ENCODE measurements at places on chromosomes 12 and 14. TPM values are rescaled to one million over a fixed set of nuclear protein-coding genes. Genes with fewer than 3 reads are reported as not detected.

CIROP gene
- not detected for total RNA-seq

GRCh38 chr12:16583969-16584745 lies 21.8 kb downstream of the LMO3 start:
- no peak for DNase-seq

DNA sequence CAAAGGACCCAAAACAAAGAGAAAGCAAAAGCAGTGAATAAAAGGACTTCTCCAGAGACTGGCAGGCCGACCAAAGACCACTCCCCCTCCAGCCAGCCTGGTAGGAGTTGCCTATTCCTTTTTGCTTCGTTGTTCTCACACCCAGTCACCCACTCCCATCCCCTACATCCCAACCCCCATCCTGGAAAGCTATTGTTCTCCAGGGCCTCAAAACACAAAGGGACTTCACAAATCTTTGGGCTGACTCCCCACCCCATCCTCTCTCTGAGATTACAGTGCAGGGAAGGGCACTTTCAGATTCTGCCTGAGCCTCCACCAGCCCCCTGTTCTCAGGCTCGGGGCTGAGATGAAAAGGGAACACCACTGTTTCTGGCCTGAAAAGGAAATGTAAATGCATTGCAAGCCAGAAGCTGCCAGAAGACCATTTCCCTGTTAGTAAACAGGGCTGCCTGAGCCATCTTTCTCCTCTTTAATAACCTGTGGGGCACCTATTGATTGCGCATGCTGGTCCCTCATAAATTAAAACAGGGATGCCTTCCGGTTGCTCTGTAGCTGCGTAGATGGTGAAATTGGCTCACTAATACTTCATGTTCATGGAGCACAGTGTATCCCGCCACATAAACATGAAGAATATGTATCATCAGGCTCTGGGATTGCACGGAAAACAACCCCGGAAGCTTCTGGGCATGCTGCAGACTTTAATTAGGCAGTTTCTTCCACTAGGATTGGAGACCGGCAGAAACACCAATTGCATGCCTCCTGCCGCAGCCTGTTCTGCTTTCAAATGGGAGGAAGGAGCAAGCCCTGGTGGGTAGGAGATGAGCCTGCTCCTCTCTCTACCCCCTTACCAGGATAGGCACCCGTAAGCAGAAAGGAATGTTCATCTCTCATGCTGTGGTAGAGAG lies 130.3 kb upstream of the FUT8 start:
- DNase-seq: no peak

GRCh38 chr14:28975084-28975483 lies 208.5 kb downstream of the FOXG1 start:
- no peak for DNase-seq

DNA sequence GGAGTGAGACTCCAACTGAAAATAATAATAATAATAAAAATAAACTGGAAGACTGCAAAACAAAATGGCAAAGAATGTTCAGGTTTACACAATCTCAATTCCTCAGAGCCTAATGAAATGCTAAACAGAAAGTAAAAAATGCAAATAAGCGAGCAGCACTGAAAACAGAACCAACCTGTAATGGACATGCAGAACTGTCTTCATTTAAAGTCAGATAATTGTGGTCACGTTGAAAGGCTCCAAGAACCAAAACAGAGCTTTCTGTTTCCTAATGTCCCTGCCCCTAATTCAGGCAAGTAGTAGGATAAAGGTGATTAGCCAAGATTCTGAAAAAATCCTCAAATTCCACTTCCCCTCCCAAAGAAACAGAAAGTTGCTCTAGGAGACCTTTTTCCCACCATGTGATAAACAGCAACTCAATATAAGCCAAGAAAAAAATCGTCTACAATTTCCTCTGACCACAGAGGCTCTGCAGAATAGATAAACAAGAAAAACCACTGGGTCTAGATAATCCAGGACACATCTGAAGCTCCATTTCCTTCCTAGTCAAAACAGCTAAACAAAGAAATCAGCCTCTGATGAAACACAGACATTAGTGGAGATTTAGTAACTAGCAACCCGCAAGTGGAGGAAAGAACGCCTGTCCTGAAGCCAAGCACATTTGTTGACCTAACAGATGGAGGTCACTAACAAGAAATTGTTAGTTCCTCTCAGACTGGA lies 3.0 kb downstream of the MIS18BP1 start:
- peak; percentile 64 for DNase-seq

DNA sequence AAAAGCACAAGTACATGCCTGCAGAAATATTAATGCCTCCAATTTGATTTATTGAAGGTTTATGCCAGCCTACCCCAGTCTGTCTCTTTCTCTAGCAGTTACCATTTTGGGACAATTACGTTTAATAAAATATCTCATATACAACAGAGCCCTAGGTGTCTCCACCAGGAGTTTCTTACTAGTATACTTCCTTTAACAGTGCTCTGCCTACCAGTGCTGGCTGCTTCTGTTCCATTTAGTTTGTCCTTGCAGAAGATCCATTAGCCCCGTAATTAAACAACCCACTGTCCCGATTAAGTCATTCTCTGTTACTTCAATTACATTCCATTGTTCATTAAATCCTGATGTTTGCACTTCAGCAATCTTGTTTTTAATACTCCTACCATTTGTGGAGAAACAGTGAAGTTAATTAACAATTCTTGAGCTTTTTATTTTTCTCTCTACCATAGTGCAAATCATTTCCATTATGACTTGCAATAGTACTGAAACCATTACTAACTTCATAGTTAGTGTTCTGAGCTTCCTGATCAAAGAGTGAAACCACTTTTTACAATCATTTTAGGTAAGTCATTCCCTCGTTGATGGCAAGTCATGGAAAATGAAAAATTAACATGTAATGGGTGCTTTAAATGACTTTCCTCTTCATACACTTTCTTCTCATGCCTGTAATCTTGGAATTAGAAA lies 121.1 kb downstream of the PLXNC1 start:
- no peak for DNase-seq

DNA sequence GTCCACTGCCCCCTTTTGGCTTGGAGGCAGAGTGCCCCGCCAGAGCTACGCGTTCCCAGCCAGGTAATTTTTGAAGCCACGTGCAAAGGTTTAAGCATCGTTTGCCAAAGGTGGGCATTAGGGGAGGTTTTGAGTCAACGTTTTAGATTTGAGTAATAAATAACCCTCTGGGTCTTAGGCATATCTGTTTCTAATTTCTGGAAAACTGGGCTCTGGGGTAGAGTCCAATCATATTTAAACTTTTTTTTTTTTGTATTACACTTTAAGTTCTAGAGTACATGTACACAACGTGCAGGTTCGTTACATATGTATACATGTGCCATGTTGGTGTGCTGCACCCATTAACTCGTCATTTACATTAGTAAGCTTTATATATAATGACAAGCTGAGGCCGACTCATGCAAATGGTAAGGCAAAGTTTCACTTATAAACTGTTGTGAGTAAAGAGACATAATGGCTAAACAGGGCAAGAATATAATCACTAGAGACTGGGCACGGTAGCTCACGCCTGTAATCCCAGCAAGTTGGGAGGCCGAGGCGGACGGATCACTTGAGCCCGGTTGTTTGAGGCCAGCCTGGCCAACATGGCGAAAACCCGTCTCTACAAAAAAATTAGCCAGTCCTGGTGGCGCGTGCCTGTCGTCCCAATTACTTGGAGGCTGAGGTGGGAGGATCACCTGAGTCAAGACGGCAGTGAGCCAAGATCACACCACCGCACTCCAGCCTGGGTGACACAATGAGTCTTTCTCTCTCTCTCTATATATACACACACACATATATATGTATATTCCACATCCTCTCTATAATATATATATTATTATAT lies 491 bp upstream of the NR2C1 start:
- DNase-seq: peak; percentile 2

SMOC1 gene
- total RNA-seq: 3.1 TPM

DNA sequence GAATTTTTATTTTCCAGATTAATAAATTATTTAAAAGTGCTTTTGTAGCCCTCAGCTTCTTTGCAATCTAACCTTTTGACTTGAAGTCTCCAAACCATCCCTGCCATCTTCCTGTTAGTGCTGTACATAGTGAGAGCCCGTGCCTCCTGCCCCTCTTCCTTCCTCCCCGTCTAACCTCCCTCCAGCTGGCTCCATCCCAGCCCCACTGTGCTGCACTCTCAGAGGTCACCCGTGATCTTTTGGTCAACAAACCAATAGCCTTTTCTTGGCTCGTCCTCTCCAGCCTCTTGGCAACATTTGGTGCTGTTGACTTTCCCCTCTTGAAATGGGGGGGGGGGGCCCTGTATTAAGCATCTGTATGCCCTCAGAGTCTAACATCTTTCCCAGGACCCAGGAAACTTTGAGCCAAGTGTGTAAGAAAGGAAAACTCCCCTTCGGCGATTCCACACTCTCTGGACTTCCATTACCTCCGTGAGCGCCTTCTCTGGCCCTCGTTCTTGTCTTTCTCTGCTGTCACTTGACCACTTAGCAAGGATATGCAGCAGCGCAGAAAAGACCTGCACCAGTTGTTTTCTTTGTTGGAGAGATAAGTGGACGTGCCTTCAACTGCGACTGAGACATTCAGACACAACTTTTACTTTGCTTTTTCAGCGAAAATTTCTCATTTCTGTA lies 44.1 kb downstream of the FBXW8 start:
- DNase-seq: peak; percentile 46

DNA sequence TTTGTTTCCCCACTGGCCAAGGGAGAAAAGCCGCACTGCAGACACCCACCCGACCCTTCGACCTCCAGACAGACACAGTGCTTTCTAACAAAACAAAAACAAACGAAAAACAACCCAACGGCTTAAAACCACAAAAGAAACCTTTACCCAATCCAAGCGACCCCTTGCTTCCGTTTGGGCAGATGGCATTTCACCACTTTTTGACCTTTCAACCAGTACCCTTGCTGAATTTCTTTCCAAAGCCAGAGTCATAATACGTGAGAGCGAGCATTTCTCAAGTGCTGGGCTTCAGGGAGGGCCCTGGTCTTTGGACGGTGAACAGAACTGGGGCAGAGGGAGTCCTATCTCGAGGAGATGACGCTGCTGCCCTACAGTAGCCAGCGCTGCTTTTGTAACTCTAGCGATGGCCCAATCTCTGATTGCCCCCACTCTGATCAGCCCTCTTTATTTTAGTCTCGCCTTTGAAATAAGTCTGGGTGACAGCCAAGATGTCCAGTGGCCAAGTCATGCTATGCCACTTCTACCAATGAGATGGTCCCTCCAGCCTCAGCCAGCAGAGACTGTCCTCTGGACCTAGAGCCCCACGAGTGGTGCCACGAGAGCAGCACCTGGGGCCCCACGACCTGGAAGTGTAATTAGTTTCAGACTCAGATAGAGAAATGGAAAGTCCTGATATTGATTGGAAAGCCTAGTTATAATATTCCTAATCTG lies 21.9 kb upstream of the ADIPOR2 start:
- peak; percentile 62 for DNase-seq

PRB2 gene
- not detected for total RNA-seq

JDP2 gene
- 10.2 TPM for total RNA-seq

GRCh38 chr12:59823567-59823966 lies 227.7 kb downstream of the SLC16A7 start:
- DNase-seq: no peak

GRCh38 chr12:6062757-6063735 lies 61.4 kb downstream of the VWF start:
- DNase-seq: peak; percentile 59

AQP6 gene
- total RNA-seq: 0.05 TPM

POTEM gene
- total RNA-seq: not detected

DNA sequence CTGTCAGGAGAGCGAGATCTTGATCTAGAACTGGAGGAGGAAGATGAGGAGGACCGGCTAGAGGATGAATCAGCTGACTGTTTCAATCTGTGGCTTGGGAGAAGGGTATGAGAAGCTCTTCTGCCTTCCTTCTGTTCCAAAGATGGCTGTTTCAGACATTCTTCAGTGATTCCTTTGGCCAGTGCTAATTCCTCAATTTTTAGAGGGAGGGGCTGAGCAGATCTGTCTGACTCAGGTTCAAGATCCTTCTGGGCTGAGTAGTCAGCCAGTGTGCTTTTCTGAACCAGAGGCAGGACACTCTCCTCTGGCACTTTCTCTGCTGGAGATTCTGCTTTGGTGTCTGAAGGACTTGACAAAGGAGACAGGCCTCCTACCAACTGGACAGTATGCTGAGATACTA lies 15.2 kb downstream of the ACIN1 start:
- no peak for DNase-seq

- DNase-seq: no peak
These were observed 601.8 kb upstream of the ATXN7L3B start for GRCh38 chr12:73935817-73936216.

DNA sequence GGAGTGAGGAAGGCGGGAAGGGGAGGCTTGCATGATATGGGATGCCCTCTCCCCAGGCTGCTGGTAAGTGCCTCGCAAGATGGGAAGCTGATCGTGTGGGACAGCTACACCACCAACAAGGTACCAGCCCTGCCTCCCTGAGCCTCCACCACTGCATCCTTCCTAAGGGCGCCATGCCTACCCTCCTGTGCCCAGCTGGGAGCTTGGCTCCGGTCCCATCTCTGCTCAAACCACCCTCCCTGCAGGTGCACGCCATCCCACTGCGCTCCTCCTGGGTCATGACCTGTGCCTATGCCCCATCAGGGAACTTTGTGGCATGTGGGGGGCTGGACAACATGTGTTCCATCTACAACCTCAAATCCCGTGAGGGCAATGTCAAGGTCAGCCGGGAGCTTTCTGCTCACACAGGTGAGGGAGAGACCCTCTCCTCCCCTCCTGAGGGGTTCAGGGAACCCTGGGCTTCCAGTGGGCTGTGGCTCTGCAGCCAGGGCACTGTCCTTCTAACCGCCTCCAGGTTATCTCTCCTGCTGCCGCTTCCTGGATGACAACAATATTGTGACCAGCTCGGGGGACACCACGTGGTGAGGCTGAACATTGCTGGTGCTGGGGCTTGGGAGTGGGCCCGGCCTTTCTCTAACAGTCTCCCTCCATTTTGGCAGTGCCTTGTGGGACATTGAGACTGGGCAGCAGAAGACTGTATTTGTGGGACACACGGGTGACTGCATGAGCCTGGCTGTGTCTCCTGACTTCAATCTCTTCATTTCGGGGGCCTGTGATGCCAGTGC lies 2.6 kb downstream of the GNB3 start:
- DNase-seq: peak; percentile 25

DNA sequence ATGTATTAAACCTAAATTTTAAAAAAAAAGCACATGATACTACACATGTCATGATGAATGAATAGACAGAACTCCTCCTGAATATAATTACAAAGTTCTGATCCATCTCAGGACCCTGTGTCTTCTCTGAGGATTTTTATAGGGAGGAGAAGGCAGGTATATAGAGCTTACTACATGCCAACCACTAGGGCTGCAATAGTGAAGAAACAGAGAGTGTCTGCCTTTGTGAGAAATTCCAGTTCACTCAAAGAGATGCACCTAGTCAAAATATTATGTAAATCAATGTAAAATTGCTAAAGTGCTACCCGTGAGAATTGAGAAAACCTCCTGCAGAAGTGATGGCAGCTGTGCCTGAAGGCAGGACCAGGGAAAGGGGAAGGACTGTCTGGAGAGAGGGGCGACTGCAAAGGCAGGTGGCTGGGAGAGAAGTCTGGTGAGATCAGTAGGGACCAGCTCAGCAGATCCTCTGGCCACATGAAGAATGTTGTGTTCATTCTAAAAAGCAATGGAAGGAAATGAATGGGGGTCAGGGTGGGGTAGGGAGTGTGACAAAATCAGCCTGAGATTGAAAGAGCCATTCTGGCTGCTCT lies 15.1 kb downstream of the ABHD4 start:
- DNase-seq: peak; percentile 26

GRCh38 chr14:75303381-75303789 lies 24.8 kb downstream of the FOS start:
- DNase-seq: peak; percentile 88

- peak; percentile 31 for DNase-seq
These were observed 13.0 kb downstream of the TMEM52B start for GRCh38 chr12:10191865-10192264.

ARHGEF25 gene
- total RNA-seq: 0.68 TPM

POTEG gene
- total RNA-seq: not detected

- no peak for DNase-seq
These were observed 24.4 kb downstream of the ATP23 start for GRCh38 chr12:57965766-57966165.

Data from dermis blood vessel endothelial cell (primary cell).